ENCODE measurements at places on chromosomes 5 and 9. TPM values are rescaled to one million over a fixed set of nuclear protein-coding genes. Genes with fewer than 3 reads are reported as not detected.
A peak's percentile ranks its signal among the peaks of the same experiment; 100 is the strongest.

Gene PDZD2
- total RNA-seq, result not detected

Gene GRM6
- total RNA-seq, result not detected

Gene MSH3
- 23.2 TPM for total RNA-seq

Gene TTC39B
- total RNA-seq, result 30.3 TPM

- no peak for DNase-seq
- peaks cover 30% of the 10 kb centered on the region for H3K4me1 ChIP-seq
- H3K36me3 ChIP-seq, result peaks cover 5% of the 10 kb centered on the region
- no peaks in the 10 kb centered on the region for H3K27me3 ChIP-seq
- H3K27ac ChIP-seq, result no peak overlapping the region
These were observed 22.1 kb downstream of the PCDHGC5 start for GRCh38 chr5:141510850-141511601.

GRCh38 chr5:170338933-170339779, 41.6 kb upstream of the LCP2 start:
- peak; percentile 80 for DNase-seq
- no peaks in the 10 kb centered on the region for H3K27me3 ChIP-seq
- no peaks in the 10 kb centered on the region for H3K36me3 ChIP-seq
- H3K4me1 ChIP-seq, result peaks cover 42% of the 10 kb centered on the region
- H3K4me3 ChIP-seq, result no peak overlapping the region

DNA sequence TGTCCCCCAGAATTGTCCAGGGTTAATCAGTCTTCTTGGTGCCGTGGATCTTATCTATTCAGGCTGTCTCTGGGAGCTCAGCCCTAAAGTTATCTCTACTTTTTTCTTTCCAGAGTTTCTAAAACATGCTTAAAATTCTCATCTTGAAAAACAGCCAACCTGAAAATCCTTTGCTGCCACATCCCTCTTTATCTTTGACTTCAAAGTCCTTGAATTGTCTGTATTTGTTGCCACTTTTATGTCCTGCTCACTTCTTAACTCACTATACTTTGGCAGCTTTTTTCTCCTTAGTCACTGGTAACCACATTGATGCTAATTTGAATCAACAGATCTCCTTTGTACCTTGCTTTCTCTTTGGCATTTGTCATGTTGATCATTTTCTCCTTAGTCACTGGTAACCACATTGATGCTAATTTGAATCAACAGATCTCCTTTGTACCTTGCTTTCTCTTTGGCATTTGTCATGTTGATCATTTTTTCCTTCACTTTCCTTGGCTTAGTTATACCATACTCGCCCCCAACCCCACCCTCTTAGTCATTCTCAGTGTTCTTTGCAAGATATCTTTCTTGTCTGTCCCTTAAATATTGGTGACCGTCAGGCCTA, 8.5 kb downstream of the DMXL1 start:
- H3K27me3 ChIP-seq, result no peaks in the 10 kb centered on the region
- H3K27ac ChIP-seq, result peak overlapping the region; percentile 50
- peak; percentile 65 for DNase-seq
- peak overlapping the region; percentile 23 for H3K4me3 ChIP-seq

GRCh38 chr5:56269216-56269927, 36.2 kb upstream of the ANKRD55 start:
- no peak overlapping the region for H3K4me3 ChIP-seq
- peaks cover 20% of the 10 kb centered on the region for H3K4me1 ChIP-seq
- H3K27ac ChIP-seq, result no peak overlapping the region
- DNase-seq, result peak; percentile 36
- H3K27me3 ChIP-seq, result no peaks in the 10 kb centered on the region
- no peaks in the 10 kb centered on the region for H3K36me3 ChIP-seq

- peaks cover 3% of the 10 kb centered on the region for H3K27me3 ChIP-seq
- DNase-seq, result no peak
- H3K36me3 ChIP-seq, result no peaks in the 10 kb centered on the region
These were observed 55.6 kb upstream of the KCNIP1 start for GRCh38 chr5:170448221-170448620.

- no peak overlapping the region for H3K4me3 ChIP-seq
- H3K4me1 ChIP-seq, result peaks cover 12% of the 10 kb centered on the region
- peaks cover 19% of the 10 kb centered on the region for H3K27me3 ChIP-seq
- no peak for DNase-seq
- H3K27ac ChIP-seq, result no peak overlapping the region
These were observed 44.4 kb upstream of the ABCA1 start for GRCh38 chr9:104972242-104972866.

- no peak overlapping the region for H3K27ac ChIP-seq
- peak; percentile 20 for DNase-seq
- H3K4me1 ChIP-seq, result peaks cover 23% of the 10 kb centered on the region
- H3K27me3 ChIP-seq, result peaks cover 77% of the 10 kb centered on the region
- no peak overlapping the region for H3K4me3 ChIP-seq
- H3K36me3 ChIP-seq, result no peaks in the 10 kb centered on the region
These were observed 78.3 kb upstream of the HSPA9 start for GRCh38 chr5:138653502-138653901.

GRCh38 chr5:159874263-159874662, 42.0 kb upstream of the ADRA1B start:
- H3K4me1 ChIP-seq, result no peaks in the 10 kb centered on the region
- H3K36me3 ChIP-seq, result no peaks in the 10 kb centered on the region
- H3K4me3 ChIP-seq, result no peak overlapping the region
- no peak for DNase-seq
- no peak overlapping the region for H3K27ac ChIP-seq

DNA sequence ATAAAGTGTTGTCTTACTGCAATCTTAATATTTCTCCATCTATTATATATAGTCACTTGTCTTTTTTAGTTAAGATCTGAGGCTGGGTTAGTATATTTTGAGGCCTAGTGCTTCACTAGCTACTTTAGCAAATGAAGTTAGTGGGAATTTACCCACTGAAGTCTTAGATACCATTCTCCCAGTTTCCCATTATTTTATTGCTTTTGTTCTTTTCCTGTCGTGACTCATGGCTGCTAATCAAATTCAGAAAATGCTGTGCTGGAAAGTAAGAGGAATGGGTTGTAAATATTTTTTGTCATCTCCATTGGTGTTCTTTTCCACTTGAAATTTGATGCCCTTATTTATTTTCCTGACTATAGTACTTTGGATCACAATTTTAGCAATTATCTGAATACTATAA, 14.2 kb downstream of the TCERG1 start:
- peaks cover 24% of the 10 kb centered on the region for H3K4me1 ChIP-seq
- no peak for DNase-seq
- H3K27ac ChIP-seq, result no peak overlapping the region

DNA sequence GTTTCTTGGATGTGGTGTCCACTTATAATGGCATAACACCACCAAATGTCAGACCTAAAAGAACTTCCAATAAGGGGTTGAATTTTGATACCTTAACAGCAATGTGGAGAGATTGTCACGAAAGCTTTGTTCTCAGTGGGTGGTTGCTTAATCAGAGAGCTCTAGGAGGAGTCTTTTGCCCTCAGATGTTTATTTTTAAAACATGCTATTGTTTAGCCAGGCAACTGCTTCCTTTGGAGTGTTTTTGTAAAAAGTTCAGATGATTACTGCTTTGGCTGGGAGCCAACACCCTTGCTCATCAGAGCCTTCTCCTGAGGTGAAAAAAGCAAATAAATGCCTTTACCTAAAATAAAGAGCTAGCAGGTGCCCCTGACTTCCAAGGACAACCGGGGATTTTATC, 65.0 kb downstream of the SLC1A1 start:
- DNase-seq, result no peak
- H3K27ac ChIP-seq, result no peak overlapping the region
- H3K4me1 ChIP-seq, result peaks cover 26% of the 10 kb centered on the region
- H3K4me3 ChIP-seq, result no peak overlapping the region
- H3K36me3 ChIP-seq, result no peaks in the 10 kb centered on the region

DNA sequence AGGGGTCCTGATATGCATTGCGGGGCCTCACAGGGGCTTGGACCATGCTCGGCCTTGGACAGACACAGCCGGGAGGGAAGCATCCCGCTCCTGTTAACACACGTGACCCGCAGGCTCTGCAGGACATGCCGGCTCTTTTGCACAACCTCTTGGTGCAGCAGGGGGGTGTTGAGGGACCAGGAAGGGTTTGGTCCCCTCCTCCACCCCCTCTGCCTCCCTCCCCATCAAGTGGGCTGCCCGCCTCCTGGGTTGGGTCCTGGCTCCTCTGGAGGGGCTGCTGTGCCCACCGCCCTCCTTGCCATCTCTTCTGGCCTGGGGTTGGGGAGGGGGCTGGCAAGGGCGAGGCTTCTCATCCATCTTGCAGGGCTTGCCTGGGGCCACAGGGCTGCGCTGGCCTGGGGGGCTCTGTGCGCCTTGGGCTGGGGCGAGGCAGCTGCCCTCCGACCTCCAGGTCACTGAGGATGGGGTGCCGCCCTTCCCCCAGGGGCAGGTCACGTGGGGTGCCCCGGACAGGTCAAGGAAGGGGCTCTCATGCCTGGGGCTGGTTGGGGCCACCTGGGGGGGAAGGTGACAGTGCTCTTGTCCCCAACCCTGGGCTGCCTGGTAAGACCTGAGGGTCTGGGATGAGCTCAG, 16.8 kb upstream of the SLC9A3 start:
- H3K27ac ChIP-seq, result no peak overlapping the region
- DNase-seq, result no peak
- no peak overlapping the region for H3K4me3 ChIP-seq
- H3K36me3 ChIP-seq, result no peaks in the 10 kb centered on the region
- H3K4me1 ChIP-seq, result peaks cover 15% of the 10 kb centered on the region
- H3K27me3 ChIP-seq, result peaks cover 2% of the 10 kb centered on the region

DNA sequence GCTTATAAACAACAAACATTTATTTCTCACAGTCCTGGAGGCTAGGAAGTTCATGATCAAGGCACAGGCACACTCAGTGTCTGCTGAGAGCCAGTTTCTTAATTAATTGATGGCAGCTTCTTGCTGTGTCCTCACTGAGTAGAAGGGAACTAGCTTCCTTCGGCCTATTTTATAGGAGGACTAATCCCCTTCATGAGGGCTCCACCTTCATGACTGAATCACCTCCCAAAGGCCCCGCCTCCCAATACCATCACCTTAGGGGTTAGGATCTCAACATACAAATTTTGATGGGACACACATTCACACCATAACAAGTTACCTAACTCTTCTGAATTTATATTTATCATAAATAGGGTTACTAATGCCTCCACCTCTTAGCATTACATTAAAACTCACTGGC, 129.8 kb downstream of the GNAQ start:
- DNase-seq, result no peak
- no peak overlapping the region for H3K27ac ChIP-seq
- no peak overlapping the region for H3K4me3 ChIP-seq
- peaks cover 36% of the 10 kb centered on the region for H3K4me1 ChIP-seq
- peaks cover 4% of the 10 kb centered on the region for H3K36me3 ChIP-seq

DNA sequence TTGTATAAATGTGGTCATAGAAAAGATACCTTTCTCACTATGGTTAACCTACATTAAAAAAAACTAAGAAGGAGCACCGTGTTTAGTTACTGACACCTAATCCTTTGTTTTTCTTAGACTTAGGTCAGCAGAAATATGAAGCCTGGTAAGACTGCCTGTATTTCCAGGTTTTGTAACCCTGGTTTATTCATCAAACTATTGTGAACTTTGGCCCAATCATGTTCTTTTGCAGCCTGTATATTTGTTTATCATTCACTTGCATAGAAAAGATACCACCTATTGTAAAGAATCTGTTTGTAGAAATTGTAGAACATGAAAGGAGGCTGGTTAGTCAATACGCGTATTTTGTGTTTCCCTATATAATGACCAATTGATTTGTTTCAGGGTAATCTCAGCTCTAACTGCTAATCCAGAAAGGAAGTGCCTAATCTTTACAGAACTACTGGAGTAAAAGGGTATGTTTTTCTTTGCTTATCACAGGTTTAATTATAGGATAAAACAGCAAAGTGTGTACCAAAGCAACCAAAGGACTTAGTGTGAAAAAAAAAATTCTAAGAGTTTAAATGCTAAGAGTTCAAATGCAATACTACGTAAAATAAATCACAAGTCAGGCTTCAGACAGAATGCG, 103.6 kb downstream of the LURAP1L start:
- H3K27me3 ChIP-seq, result no peaks in the 10 kb centered on the region
- H3K27ac ChIP-seq, result no peak overlapping the region
- H3K36me3 ChIP-seq, result no peaks in the 10 kb centered on the region
- H3K4me3 ChIP-seq, result no peak overlapping the region

GRCh38 chr5:132087661-132088060, 14.1 kb downstream of the CSF2 start:
- H3K27ac ChIP-seq, result no peak overlapping the region
- DNase-seq, result no peak

DNA sequence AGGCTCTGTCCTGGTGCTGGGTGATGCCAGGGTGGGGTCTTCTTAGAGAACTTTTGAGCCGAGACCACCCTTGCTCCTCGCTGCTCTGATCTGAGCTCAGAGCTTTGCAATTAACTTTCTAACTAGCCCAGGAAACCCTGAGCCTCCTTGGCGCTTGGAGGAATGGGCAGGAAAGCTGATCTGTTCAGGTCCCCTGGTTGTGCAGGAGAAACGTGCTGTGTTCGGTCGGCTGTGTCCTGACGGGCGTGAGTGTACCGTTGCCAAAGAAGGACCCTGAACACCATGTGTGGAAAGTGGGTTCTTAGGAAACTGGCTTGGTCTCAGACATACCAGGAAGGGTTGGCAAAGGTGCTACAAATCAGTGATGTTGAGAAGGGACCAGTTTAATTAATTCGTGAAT, 1.8 kb downstream of the TCF7 start:
- no peak for DNase-seq
- H3K4me1 ChIP-seq, result peaks cover 76% of the 10 kb centered on the region
- peaks cover 45% of the 10 kb centered on the region for H3K36me3 ChIP-seq
- peak overlapping the region; percentile 70 for H3K4me3 ChIP-seq

DNA sequence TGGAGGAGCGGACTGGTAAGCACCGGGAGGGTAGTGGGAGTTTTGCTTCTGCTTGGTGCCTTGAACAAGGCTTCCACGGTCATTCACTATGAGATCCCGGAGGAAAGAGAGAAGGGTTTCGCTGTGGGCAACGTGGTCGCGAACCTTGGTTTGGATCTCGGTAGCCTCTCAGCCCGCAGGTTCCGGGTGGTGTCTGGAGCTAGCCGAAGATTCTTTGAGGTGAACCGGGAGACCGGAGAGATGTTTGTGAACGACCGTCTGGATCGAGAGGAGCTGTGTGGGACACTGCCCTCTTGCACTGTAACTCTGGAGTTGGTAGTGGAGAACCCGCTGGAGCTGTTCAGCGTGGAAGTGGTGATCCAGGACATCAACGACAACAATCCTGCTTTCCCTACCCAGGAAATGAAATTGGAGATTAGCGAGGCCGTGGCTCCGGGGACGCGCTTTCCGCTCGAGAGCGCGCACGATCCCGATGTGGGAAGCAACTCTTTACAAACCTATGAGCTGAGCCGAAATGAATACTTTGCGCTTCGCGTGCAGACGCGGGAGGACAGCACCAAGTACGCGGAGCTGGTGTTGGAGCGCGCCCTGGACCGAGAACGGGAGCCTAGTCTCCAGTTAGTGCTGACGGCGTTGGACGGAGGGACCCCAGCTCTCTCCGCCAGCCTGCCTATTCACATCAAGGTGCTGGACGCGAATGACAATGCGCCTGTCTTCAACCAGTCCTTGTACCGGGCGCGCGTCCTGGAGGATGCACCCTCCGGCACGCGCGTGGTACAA, 556 bp downstream of the PCDHGC3 start:
- peaks cover 20% of the 10 kb centered on the region for H3K4me1 ChIP-seq
- peaks cover 50% of the 10 kb centered on the region for H3K27me3 ChIP-seq
- H3K4me3 ChIP-seq, result peak overlapping the region; percentile 79
- no peak for DNase-seq
- H3K27ac ChIP-seq, result no peak overlapping the region
